Right ventricle myocardium superior (tissue), 1 donor: ENCODE measurements at places on chromosomes 2 and 18. TPM values are rescaled to one million over a fixed set of nuclear protein-coding genes. Genes with fewer than 3 reads are reported as not detected.

GRCh38 chr18:8673256-8674209 is 31.8 kb upstream of the MTCL1 start:
- no peak for DNase-seq

The DSG4 gene
- not detected for total RNA-seq

The IL1F10 gene
- not detected for total RNA-seq

DNA sequence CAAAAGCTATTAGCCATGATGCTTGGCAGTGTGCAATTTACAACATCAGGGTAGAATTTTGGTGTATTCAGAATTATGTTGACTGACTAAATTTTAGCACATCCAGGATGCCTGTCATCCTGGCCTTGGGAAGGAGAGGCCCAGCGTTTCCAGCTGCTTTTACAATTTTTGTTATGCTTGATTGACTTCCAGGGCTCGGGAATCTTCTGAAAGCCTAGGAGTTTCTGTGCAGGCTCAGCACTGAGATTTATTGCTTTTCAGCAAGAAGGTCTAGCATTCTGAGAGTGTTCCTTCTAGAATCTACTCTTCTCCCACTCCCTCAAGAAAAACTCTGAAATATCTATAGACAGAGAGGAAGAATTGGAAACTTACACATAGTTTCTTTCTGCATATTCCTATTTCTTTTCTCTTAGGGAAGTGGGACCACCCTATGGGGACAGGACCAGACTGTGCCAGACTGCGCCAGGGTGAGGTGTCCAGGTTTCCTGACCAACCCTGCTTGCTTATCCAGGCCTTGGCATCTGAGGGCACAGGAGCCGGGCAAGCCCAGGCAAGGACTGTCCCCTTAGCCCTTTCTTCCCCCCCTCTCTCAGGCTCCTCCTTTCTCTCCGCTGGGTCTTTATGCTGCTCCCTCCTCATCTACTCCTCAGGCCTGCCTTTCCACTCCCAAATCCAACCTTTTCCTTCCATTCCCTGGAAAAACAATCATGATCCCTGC is 26.9 kb downstream of the MAIP1 start:
- no peak for DNase-seq

- DNase-seq: no peak
Measured at GRCh38 chr2:3062476-3063260, 314.9 kb downstream of the EIPR1 start.

- DNase-seq: no peak
Measured at GRCh38 chr2:113117541-113118262, 9.7 kb upstream of the IL1RN start.

The STARD6 gene
- not detected for total RNA-seq

The FAM98A gene
- 66.6 TPM for total RNA-seq

DNA sequence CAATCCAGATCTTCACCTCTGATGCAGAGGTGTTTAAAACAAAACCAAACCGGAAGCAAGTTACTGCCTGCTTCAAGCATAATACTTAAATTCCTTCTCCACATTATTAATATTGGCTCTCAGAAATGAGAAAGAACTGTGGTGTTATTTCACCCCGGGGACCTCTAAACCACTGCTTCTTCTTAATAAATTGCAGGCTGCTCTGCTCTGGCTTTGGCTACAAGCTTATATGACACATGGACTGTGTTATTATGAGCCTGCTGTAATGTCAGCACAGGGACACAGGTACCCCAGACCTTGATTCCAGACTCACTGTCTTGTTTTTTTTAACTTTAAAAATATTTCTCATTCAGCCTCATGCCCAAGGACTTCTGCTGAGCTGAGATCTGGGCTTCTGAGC is 45.1 kb downstream of the ST6GAL2 start:
- DNase-seq: no peak

- no peak for DNase-seq
Measured at GRCh38 chr2:99445065-99445464, 44.8 kb downstream of the REV1 start.

DNA sequence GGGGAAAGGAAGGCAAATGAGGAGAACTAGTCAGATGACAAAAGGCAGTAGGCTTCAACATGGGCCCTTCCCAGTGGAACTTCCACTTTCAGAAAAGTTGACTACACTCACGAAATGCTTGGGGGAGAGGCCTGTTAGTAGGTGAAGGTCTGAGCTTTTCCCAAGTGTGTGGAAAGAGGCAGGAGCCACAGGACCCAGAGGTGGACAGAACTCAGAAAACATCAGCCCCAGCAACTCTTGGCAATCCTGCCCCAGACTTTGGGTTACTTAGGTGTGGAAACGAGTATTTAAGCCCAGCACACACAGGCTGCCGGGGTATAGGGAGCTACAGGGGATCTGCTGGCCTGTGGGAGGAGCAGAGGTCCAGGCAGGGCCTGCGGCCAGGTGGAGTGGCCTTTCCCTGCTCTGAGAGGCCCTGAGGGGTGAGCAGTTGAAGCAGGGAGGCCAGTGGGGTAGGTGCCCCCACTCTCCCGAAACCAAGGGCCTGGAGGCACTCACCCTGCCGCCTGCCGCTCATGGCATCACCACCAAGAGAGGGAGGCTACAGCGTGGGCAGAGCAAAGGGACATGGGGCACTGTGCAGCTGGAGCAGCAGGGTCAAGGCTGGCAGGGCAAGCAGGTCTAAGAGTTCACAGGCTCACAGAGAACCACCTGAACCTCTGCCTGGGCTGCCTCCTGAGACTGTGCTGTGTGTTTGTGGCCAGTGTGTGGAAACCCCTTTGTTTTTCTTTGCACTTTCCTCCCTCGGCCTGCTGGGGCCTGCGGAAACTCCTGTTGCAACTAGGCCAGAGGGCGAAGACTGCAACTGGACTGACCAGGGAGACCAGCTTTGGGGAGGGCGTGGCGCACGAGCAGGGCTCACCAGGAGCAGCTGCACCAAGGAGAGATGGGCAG is 130.7 kb upstream of the SERTAD2 start:
- DNase-seq: no peak

GRCh38 chr2:213422211-213422610 is 137.9 kb downstream of the SPAG16 start:
- DNase-seq: no peak

DNA sequence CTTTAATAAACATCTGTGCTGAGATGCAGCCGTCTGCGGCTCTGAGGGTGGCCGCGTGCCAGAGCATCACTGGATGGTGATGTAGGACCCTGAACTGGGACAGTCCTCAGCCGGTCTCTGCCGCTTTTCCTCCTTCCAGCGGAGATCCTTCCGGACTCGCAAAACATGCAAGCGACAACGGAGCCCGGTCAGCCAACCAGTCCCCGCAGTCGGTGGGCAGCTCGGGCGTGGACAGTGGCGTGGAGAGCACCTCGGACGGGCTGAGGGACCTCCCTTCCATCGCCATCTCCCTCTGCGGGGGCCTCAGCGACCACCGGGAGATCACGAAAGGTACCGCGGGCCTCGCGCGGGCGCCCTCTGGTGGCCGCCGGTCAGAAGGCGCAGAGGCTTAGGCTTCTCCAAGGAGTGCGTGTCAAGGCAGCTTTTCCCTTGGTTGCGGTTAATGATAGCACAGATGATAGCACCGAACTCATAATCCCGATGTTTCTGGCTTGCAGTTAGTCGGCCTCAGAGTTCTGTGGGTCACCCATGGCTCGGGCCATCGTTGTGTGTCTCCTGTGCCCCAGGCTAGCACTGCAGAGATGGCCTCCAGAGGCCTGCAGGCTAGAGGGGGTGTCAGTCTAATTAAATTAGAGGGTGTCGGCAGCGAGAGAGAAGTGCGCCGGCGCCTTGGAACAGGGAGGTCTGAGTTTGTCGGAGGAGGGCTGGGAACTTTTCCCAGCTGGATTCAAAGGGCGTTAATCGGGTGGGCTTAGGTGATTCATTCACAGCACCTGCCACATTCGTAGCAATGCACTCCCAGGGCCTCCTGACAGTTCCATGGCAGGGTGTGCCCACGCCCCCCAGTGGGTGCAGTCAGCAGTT is 38.5 kb downstream of the LPIN1 start:
- DNase-seq: no peak
